ENCODE measurements at places on chromosomes 1 and 21.

DNA sequence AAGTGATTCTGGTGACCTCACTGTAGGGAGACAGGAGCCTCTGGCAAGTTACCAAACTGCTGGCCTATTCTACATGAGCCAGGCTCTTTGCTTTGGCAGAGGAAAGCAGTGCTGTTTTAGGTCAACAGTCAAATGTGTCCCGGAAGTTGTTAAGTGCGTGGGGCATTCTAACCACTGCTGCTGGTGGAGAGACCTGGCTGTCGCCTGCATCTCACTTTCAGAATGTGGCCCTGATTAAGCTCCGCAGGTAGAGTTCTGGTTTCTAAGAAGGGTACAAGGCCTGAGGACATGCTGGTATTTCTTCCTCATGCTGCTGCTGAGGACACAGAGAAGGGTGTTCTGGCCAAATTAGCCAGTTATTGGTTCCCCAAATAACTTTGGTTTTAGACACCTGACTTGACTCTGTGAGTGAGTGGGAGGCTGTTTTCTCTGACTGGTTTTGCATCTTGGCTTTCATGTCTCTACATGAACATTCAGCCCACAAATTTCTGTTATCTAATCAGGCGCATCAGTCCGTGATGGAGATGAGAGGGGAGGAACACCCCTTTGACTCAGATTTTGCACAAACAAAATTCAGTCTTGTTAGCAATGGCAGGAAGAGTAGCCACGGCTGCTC lies 120.8 kb downstream of the LMO4 start:
- DNase-seq, result no peak

- no peak for DNase-seq
Observed at GRCh38 chr1:245464290-245464689, 309.5 kb downstream of the KIF26B start.

GRCh38 chr1:71019233-71019969 lies 28.2 kb downstream of the PTGER3 start:
- no peak for DNase-seq

DNA sequence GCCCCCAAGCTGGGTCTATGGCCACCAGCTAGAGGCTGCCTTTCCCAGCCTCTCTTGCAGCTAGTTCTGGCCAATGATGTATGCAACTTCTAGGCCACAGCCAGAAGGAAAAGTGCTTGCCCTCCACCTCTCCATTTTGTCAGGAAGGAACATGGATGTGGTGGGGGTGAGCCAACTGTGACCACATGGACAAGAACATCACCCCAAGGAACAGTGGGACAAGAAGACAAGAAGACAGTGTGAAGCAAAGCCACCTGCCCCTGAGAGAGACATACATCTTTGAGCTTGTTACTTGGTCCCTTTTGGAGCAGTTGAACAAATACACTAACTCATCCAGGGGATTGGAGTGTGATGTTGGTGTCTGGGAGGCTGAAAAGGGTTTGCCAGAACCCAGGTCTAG lies 105.8 kb upstream of the EDN2 start:
- no peak for DNase-seq

DNA sequence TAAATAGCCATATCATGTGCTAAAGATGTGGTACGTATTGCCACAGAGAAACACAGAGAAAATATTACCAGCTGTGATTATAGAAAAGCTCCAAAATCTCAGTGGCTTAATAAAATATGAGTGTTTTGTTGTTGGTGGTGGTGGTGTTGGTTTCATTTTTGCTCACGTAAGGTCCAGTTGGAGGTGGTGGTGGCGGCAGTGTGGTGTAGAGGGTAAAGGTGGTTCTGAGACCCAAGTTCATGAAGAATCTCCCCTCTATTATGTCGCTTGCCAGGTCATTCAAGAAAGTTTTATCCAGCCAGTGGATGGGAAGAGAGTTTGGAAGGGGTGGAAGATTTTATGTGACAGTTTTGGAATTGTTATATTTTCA lies 217.6 kb upstream of the SAMSN1 start:
- DNase-seq, result no peak

DNA sequence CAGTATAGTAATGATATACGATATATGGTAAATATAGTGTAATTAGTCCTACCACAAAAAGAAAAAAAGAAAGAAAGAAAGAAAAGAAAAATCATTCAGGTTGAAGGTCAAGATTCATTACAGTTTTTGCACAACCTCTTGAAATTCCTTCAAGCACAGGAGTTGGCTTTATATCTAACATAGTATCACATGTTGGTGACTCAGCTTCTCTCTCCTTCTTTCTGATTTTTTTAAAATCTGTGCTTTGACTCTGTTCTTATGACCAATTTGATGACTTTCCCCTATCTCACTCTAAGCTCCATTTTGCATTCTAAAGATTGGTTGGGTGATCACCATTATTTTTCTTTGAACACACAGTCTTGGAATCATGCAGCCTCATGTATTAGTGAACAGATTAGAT lies 148.2 kb upstream of the COL11A1 start:
- no peak for DNase-seq

DNA sequence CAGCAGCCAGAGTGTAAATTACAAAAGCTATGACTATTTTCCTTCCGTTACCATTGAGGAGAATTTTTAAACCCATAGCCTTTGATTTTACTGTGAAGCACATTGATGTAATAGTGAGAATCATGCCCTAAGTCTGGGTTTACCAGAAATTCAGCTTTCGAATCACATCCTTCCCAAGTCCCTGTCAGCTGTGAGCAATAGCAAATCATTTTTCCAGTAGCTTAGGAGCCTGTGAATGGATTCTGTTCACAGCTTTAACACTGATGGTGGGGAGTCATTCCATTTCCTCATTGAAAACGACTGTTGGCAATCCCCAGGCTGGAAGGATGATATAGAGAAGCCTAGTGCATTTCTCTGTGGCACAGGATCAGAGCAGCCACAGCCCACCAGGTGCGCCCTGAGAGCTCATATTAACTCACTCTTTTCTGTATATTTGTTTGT lies 82.2 kb upstream of the C1orf105 start:
- DNase-seq, result no peak

DNA sequence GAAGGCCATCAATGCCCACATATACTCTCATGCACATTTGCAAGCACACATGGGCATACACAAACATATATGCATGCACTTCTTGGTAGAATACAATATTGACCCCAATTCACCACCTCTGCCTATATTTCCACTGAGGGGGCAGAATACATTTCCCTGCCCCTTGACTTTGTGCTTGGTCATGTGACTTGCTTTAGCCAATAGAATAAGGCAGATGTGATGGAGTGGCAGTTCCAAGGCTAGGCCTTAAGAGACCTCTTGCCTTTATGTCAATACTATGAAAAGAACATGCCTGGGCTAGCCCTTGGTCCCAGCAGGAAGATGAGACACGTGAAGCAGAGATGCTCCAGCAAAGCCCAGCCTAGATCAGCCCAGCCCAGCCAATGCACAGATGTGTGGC lies 66.0 kb upstream of the GRIK3 start:
- no peak for DNase-seq

GRCh38 chr1:228208831-228209551 lies 1.1 kb downstream of the OBSCN start:
- DNase-seq, result no peak

GRCh38 chr1:89043940-89044339 lies 21.1 kb downstream of the GBP1 start:
- DNase-seq, result no peak

- peak; percentile 57 for DNase-seq
Observed at GRCh38 chr1:17119076-17119772, at the start of gene PADI2. Gene PADI2, minus strand, starts transcription at chr1:17119451. Its CDS starts 80 bp downstream, at chr1:17119371.

DNA sequence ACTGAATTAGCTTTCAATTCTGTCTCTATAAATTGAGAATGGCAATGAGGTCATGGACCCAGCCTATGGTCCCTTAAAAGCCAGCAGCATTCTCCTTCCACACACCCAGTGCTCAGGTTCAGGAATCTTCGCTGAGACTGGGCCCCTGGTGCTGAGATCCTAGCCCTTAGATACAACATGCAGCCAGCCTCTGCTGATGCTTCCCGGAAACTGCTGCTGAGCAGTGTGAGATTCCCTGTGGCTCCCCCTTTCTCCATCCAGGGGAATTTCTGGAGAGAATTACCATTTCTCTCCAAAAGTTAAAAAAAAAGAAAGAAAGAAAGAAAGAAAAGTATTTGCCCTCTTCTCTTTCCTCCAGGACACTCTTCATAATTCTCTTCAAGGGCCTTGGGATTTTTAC lies 31.7 kb upstream of the RALGPS2 start:
- peak; percentile 11 for DNase-seq

DNA sequence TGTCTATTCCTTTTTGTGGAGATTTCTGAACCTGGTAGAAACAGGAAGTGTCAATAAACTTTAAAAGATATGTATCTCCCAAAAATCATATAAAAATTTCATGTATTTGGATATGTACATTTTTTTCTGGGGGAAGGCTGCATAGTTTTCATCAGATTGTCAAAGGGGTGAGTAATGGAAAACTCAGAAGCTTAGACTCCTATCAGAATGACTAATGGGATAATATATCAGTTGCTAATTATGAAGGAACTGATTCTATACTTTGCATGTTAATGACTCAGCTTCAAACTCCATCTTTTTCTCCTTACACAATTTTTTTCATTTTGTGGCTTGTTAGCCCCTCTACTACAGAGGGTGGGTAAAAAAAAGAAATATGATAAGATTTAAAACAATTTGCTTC lies 55.9 kb downstream of the GON4L start:
- no peak for DNase-seq

DNA sequence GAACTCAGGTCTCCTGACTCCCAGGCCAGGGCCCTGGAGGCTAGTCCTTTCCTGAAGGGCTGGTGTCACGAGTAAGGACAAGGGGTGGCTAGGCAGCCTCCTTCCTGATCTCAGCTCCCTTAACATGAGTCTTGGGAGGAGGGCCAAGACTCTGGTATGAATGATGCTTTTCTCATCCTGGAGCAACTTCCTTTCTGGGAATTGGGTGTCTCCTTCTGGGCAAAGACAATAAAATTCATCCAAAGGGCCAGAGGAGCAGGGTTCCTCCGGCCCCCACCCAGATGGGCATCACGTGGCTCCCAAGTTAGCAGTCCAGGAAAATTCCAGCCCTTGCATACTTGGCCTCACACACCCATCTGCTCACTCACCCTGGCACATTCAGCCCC lies at the start of gene FAM167B:
FAM167B (plus strand) TSS at position 335 of the 386 bp plus-strand sequence. CDS start 200 bp downstream, outside the sequence.
- DNase-seq, result no peak

DNA sequence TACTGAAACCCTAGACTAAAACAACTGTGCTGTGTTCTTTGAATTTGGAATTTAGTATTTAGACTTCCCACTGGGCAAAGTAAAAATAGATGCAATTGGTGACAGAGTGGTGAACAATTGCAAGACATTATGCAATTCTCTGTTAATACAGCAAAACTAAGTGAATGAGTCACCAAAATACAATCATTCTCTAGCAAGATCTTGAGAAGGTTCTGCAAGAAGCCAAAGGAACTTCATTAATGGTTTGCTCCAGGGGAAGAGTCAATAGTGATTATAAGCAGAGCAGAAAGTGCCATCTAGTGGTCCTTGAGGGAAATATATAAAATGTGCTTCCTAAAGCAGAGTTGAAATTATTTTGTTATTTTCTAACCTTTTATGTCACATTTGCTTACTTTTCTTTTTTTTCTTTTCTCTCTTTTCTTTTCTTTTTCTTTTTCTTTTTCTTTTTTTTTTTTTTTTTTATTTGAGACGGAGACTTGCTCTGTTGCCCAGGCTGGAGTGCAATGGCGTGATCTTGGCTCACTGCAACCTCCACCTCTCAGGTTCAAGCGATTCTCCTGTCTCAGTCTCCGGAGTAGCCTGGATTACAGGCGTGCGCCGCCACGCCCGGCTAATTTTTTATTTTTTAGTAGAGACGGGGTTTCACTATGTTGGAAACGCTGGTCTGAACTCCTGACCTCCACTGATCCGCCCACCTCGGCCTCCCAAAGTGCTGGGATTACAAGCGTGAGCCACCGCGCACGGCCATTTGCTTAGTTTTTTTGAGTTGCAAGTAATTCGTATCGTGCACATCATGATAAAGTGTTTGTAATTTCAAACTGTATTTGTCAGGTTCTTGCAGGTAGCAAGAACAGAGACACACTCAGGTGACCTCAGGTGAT lies 99.2 kb downstream of the CTH start:
- DNase-seq, result peak; percentile 37

GRCh38 chr1:218380125-218380977 lies 35.2 kb downstream of the TGFB2 start:
- DNase-seq, result no peak

GRCh38 chr1:46246548-46247435 lies 771 bp upstream of the RAD54L start:
- DNase-seq, result no peak

DNA sequence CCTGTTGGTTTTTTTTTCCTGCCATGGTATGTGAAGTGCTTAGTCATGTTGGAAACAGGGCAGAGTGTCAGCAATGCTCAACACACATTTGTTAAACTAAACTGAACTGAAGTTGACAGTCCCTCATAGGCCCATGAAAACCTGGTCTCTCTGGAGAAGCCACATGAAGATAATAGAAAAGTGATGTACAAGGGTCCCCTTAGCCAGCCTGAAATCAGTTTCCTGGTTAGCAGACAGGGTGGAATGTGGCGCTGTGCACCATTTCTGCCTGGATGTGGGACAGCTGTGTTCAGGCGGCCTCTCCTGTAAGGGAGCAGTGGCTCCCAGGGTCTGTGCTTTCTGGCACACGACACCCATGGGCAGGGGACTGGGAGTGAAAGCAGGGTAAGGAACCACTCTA lies 9.9 kb upstream of the CHI3L1 start:
- no peak for DNase-seq

GRCh38 chr1:6998267-6998666 lies 213.0 kb downstream of the CAMTA1 start:
- no peak for DNase-seq

DNA sequence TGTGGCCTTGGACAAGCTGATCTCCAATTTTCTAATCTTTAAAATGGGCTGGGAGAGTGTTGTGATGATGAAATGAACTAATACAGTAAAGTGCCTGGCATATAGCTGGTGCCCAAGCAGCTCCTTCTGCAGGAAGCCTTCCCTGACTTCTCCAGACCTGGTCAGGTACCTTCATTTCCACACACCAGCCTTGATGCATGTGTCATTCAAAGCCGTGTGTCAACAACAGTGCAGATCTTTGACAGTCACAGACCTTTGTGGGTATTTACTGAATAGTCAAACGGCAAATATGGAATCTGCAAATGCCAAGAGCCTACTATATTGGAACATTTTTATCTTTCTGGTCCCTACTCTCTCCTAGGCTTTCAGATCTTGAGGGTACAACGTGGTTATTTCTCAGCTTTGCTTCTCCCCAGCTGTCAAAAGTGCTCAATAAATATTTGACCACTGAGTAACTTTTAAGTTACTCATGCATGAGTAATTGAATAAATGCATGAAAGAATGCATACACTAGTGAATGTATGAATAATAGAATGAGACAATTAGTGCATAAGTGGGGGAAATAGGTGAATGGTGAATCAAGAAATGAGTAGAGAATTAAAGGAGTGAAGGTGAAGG lies 75.4 kb downstream of the MDM4 start:
- no peak for DNase-seq

- DNase-seq, result no peak
Observed at GRCh38 chr21:31182231-31183140, 144.2 kb upstream of the KRTAP19-8 start.

GRCh38 chr1:8047686-8048445 lies 21.8 kb upstream of the ERRFI1 start:
- DNase-seq, result no peak

- no peak for DNase-seq
Observed at GRCh38 chr1:119442756-119443155, 27.8 kb downstream of the HSD3B2 start.

GRCh38 chr1:229280037-229280828 lies 9.3 kb downstream of the RAB4A start:
- DNase-seq, result no peak

- DNase-seq, result no peak
Observed at GRCh38 chr1:173269490-173270230, 62.5 kb upstream of the TNFSF4 start.

Data from neuronal stem cell (in vitro differentiated cells).